Brain pericyte (primary cell): ENCODE measurements at places on chromosomes 5 and 9.

DNA sequence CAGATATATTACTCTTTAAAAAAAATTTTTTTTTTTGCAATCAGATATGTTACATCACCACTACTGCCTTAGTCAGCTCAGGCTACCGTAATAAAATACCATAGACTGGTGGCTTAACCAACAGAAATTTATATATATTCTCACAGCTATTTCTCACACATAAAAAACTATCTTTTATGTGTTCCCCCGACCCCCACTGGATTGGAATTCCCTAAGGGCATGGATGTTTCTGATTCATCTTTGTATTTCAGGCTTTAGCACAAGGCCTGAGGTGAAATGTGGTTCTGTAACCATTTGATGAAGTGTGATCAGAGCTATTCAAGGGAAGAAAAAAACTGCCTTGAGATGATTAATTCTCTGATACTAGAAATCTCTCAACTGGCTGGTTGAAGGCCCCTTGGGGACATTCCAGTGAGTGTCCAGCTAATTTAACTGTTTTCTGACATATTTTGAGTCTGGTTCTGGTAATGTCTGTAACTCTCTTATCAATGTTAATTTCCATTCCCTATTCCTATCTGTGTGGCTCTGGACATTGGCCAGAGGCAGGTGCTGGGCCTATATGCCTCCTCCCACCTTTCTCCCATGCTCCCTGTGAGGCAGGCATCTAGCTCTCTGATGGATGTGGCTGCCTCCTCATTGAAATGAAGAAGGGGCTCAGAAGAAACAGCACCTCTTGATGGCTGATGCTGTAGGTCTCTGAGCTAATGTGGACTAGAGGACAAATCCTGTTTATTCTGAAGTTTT is 2.5 kb downstream of the CD14 start:
- no peak for DNase-seq

GRCh38 chr5:141811287-141812155 is 66.7 kb downstream of the PCDH1 start:
- DNase-seq: no peak

GRCh38 chr9:93466416-93467061 is 13.2 kb upstream of the FAM120AOS start:
- no peak for DNase-seq

- no peak for DNase-seq
These were observed 1.4 kb downstream of the GNAQ start for GRCh38 chr9:78030296-78030552.

GRCh38 chr5:135492319-135492626 is 40.1 kb upstream of the TIFAB start:
- no peak for DNase-seq

GRCh38 chr5:104283136-104283535 is 720.5 kb upstream of the NUDT12 start:
- no peak for DNase-seq

DNA sequence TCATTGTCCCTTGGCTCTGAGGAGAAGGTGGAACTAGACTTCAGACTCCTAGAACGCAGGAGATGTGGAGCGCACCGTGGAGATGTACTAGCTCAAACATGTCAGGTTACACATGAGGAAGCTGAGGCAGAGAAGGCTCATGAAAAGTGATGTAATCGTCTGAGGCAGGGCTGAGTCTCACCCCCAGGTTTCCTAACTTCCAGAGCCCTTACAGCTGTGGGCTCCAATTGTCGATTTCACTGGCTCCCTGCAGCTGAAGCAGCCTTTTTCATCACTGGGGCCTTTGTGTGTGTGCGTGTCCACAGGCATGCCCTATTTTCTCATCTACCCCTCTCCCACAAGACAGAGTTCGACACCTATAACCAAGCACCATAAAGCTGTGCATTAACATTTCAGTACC is 370.6 kb downstream of the NTRK2 start:
- DNase-seq: no peak

DNA sequence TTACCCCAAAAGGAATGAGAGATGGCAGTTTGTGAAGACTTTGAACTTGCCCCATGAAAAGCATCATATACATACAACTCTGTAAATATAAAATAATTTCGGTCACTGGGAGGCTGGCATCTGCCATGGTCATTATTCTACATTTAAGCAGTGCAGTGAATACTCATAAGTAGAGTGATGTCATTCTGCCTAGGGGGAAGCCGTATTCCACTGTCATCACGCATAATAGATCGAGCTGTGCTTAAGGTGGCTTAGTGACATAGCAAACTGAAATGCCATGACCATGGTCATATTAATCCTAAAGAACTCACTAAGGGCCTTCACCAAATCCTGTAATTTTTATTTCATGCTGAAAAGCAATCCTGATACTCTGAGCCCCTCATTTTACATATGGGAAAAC is 42.4 kb upstream of the NR4A3 start:
- no peak for DNase-seq

DNA sequence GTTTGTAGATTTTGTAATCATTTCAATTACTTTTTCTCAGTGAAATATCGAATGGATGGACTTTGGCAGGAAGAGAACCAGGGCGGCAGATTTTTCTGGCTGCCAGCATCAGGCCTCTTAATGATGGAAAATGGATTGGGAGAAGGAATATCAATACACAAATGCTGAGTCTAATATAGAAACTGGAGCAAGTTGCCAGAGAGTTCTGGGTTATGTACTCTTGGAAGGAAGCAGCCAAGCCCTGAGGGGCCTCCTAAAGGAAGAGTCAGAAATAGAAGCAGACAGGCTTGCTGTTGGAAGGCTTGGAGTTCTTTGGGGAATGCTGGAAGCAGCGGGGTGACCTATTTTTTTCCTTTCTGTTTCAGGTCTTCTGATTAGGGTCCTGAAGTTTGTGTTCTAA is 428.6 kb downstream of the DMAC1 start:
- no peak for DNase-seq

DNA sequence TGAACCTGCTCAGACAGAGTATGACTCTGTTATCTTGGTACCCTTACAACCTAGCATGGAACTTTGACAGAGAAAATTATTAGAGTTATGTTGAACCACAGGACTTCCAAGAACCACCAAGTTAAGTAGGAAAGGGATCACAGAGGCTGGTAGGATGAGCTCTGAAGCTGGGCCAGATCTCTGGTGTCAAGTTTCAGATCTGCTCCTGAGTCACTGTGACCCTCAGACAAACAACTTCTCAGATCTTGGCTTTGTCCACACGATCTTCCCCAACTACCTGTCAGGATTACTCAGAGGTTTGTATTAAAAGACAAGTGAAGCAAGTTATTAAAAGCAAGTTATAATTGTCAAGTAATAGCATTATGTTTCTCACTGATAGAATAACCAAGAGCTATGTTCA is 189.0 kb downstream of the SEC61B start:
- no peak for DNase-seq

GRCh38 chr5:36889264-36889663 is 12.7 kb downstream of the NIPBL start:
- no peak for DNase-seq

DNA sequence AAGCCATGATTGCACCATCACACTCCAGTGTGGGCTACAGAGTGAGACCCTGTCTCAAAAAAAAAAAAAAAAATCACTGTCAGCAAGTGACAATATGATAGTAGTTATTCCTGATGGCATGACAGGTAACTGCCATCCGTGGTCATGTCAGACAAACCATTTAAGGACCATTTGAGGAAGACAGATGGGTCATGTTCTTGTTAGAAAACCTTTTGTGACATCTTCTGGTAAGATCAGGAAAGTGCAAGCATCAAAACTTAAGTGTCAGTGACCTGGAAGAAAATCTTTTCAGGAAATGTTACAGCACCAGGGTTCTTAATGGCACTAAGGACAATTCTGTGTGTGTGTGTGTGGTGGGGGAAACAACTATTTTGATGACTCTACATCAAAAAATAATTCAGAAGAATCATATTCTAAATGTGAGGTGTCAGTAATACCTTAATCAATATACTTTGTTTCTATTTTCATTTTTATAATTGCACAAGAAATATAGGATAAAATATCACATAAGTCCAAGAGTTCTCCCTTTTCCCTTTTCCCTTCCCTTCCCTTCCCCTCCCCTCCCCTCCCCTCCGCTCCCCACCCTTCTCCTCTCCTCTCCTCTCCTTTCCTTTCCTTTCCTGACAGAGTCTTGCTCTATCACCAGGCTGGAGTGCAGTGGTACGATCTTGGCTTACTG is 17.8 kb downstream of the SLC38A9 start:
- no peak for DNase-seq

DNA sequence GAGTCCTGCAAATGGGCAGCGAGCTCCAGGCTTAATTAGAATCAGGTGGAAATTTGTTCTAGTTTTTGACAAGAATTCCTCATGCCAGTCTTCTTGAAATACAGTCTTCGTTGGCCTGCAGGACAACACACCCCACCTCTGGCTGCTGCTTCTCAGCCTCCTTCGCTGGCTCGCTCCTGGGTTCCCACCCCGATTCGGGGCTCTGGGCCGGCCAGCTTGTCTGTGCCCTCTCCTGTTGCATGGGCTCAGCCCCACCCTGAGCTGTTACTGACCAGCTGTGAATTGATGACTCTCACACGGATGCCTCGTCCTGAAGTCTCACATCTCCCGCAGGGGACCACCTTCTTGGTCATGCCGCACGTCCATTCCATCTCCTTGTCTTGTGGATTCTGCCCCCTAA is 21.0 kb downstream of the PSD2 start:
- DNase-seq: no peak

DNA sequence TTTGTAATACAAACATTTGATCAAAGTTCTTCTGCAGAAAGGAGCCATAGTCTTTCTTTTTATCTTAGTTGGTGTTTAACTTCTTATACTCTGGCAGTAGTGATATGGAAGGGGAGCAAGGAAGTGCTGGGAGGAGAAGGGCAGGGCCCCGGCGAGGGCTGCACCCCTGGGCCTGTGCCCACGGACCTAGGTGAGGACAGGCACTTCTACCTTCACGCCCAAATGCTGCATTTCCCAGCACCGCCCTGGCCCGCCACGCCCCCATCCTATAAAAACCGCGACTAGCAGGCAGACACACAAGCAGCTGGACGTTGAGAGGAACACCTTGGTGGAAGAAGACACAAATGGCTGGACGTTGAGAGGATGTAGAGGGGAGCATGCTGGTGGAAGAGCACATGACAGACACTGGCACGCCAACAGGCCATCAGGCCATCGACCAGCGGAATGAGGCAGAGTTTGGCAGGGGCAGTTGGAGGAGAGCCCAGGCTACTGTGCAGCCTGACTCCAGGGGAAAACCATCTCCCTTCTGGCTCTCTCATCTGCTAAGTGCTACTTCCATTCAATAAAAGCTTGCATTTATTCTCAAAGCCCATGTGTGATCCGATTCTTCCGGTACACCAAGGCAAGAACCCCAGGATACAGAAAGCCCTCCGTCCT is 81.5 kb upstream of the C9orf72 start:
- DNase-seq: no peak

GRCh38 chr5:176438959-176439757 is 9.0 kb upstream of the FAF2 start:
- DNase-seq: peak; percentile 53

- no peak for DNase-seq
These were observed 75.7 kb downstream of the IRX1 start for GRCh38 chr5:3671337-3671736.

DNA sequence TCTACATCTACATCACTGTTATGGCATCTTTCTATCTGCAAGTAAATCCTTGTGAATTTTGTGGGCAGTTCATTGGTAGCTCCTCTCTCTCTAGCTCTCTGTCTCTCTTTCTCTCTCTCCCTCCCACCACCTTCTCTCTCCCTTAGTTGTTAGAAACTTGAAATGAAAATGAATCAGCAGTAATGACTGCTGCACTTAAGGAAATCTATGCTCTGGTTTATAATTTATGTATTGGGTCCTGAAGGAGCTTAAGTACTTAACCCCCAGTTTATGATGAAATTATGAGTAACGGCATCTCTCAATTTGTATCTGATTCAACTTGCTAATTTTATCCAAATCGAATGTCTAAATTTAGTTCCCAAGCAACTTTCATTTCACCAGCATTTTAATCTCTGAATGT is 52.0 kb upstream of the PTGER4 start:
- DNase-seq: no peak

- no peak for DNase-seq
These were observed 32.4 kb downstream of the LHX3 start for GRCh38 chr9:136172412-136173079.

- no peak for DNase-seq
These were observed 46.9 kb upstream of the TTC39B start for GRCh38 chr9:15353892-15354291.

DNA sequence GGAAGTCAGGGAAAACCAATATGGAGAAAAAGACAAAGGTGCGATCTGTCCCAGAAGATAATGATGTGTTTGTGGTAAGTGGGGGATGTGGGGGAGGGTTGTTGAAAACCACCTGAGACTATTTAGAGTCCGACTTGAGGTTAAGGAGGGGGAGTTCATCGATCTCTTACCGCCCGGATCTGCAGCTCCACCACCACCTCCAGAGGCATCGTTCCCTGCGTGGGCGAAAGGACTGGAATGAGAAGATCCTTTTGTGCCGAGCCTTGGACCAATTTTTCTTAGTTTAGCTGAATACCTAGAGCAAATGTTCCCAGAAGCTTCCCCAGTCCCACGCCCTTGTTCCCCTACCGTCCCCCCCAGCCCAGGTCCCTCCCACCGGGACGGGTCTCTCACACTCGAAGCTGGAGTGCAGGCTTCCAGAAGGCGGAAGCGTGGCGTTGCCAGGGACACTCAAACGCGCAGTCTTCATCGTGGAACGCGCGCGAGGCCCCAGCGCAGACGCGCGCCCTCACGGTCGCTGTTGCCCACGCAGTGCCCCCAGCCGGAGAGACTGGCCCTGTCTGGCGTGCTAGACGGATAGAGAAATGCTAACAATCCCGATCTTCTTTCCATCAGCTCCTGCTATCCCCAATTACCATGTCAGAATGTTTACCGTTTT is at the start of gene SPATA6L:
TSS of gene SPATA6L (minus strand) at position 439 of the 658 bp plus-strand sequence. CDS start at position 209, 230 bp downstream.
- no peak for DNase-seq

- no peak for DNase-seq
These were observed 53.4 kb downstream of the COL23A1 start for GRCh38 chr5:178536541-178537466.

- DNase-seq: peak; percentile 55
These were observed 88.7 kb downstream of the BASP1 start for GRCh38 chr5:17305964-17306725.

DNA sequence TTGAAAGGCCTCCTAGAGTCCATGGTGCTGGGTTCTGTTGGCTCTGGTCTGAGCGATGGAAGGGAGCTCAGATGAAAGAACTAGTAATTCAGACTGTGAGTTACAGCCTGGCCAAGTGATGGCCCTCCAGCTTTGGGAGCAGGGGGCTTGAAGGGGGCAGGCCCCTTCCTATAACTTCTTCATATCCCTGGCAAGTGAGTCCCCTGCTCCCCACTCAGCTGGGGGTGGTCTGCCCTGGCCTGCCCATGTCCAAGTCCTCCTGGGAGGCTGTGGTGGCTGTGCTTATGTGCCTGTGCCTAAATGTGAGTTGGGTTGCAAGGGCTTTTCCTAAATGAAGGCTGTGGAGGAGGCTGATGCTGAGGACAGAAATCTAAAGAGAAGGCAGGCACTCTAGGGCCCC is 80.1 kb downstream of the MACROH2A1 start:
- no peak for DNase-seq

- DNase-seq: no peak
These were observed 62.5 kb downstream of the IPO11 start for GRCh38 chr5:62475072-62475471.
